NCI-H446 treated with DMSO at 0.1 percent for 48 hours (cell line): ENCODE measurements at places on chromosomes 6 and 20.

DNA sequence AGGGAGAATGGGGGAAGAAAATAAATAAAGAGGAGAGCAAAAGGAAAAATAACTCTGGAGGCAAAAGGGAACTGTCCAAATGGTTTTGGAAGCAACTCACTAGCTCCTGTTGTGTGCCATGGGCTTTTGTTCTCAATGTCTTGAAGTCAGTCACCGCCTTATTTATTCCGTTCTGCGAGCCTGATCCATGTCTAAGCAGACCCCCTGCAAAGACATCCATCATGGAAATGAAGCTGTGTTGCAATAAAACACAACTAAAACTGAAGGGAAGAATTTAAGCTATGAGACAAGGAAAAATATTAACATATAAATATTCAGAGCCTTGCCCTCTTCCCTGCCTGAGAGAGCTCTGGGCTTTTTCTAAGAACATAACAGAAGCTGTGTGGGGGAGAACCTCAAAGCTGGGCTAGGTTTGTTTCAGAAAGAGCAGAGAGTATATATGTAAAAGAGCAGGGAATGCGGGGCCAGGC is 373.2 kb upstream of the CNR1 start:
- DNase-seq: no peak

DNA sequence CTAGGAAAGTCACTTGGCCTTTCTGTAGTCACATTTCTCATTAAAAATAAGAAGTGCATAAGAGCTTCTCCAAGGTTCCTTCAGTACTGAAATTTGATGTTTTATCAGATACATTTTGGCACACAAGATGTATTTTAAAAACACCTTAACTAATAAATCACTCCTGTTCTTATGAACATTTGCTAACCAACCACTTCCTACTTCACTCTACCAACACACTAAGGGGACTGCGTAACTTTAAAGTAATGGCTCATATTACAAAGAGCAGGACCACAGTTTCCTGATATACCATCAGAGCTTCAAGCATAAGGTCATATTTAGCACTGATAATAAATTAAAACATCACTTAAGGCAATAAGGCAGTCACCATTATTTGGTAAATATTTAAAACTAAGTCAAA is 104.4 kb downstream of the RALGAPA2 start:
- DNase-seq: no peak

- no peak for DNase-seq
Observed at GRCh38 chr20:61967300-61967699, 98.4 kb downstream of the TAF4 start.

GRCh38 chr6:16238963-16239797 is 793 bp downstream of the GMPR start:
- peak; percentile 44 for DNase-seq

DNA sequence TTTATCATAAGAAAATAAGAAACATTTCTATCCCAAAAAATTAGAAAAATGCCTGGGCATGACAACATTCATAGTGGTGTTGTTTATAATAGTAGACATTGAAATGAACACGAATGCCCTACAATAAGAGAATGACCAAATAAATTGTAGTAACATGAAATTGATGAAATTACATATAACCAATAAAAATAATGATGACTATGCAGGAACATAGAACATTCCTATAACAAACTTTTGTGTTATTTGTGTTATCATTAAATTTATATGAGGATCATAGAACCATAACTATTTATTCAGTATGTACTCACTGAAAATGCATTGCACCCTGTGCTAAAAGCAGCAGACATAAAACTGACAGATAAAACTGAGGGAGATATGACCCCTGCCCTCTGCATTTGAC is 399.7 kb downstream of the CBLN4 start:
- no peak for DNase-seq

- no peak for DNase-seq
Observed at GRCh38 chr6:36886950-36887618, 1.3 kb downstream of the C6orf89 start.

- DNase-seq: no peak
Observed at GRCh38 chr6:54758340-54758739, 88.2 kb upstream of the FAM83B start.

DNA sequence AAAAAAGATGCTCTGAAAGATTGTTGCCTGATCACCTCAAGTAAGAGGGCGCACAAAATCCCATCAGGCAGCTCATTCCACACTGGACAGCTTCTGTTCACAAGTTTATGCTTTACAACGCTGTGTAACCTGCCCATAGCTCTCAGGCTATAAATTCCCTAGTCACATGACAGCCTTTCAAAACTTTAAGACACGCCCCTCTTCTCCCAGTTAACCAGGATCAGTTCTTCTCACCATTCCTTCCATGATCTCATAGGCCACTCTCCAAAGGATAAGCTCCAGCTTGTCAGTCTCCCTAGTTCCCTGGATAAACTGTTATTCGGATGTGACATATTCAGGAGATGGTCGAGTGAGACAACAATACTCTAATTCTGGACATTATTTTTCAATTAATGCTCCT is 15.0 kb downstream of the ADNP start:
- no peak for DNase-seq

- DNase-seq: no peak
Observed at GRCh38 chr20:60220706-60221105, 262.5 kb downstream of the CDH26 start.

DNA sequence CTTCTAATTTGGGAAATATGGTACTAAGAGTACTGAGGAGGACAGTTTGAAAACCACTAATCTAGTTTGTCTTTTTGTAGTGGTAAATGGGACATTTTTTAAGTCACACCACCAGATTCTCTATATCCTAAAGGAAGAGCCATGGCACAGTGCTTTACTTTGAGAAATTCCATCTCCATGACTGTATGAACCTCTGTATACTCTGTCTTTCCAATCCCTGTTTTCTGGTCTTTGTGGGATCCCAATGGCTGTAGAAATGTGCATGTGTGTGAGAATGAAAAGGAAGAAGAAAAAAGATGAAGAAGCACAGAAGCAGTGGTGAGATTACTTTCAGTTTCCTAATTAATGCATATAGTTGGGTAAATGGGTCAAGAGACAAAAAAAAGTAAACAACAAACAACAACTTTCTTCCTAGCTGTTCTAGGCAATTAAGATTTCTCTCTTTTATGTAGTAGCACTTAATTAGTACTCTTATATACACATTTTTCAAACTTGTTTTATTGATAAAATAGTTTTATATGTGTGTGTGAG is 141.2 kb upstream of the HCRTR2 start:
- DNase-seq: no peak

- DNase-seq: no peak
Observed at GRCh38 chr6:125192610-125192930, 39.0 kb downstream of the TPD52L1 start.

DNA sequence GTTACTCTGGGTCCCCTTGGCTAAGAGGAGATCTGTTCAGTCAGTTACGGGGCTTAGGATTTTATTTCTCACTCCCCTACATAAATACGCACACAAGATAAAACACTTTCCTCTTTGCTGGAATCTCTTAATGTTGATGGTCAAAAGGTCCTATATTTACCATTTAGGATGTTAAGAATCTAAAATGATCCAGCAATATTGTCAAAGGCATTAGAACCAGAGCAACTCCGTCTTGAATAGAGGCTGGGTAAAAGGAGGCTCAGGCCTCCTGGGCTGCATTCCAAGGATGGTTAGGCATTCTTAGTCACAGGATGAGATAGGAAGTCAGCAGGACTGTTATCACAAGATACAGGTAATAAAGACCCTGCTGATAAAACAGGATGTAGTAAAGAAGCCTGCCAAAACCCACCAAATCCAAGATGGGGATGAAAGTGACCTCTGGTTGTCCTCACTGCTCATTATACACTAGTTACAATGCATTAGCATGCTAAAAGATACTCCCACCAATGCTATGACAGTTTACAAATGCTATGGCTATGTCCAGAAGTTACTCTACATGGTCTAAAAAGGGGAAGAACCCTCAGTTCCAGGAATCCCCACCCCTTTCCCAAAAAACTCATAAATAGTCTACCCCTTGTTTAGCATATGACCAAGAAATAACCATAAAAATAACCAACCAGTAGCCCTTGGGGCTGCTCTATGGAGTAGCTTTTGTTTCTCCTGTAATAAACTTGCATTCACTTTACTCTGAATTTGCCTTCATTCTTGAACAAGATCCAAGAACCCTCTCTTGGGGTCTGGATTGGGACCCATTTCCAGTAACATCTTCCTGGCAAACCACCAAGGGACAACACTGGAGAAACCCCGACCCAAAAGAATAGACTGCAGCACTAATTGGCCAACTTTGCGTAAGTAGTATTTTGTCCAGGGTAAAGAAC is 107.5 kb downstream of the DTNBP1 start:
- DNase-seq: no peak

DNA sequence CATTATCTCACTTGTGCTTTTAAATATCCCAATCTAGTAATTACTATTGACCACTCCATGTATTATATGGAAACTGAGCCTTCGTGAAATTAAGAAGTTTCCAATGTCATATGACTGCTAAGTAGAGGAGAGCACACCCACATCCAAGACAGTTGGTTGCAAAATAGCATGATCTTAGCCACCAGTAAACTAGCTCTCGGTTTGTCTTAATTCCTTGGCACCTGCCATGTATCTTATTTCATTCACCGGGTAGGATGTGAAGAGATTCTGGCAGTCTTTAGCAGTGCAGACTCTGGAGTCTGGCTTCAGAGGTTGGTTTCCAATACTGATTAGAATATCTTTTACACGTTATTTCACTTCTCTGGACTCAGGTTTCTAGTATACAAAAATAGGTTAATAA is 270.3 kb downstream of the LAMA2 start:
- DNase-seq: no peak

DNA sequence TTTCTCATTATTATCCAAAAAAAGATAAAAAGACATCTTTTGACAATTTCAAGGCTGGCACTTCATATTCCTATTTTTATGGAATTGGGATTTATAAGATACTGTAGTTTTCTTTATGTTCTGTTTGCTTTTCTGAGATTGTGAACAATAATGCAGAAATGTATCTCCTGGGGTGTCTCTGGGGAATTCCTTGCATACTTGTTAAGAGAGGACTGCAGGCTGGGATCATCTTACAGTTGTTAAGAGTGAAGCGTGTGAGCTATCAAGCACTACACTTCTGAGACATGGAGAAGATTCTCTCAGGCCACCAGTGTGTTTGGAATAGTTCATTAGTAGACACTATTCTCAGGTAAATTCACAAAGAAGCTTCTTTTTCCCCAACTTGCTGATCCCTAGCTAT is 963.3 kb upstream of the GJE1 start:
- DNase-seq: no peak

GRCh38 chr6:39188098-39188450 is 41.2 kb downstream of the KCNK5 start:
- no peak for DNase-seq

DNA sequence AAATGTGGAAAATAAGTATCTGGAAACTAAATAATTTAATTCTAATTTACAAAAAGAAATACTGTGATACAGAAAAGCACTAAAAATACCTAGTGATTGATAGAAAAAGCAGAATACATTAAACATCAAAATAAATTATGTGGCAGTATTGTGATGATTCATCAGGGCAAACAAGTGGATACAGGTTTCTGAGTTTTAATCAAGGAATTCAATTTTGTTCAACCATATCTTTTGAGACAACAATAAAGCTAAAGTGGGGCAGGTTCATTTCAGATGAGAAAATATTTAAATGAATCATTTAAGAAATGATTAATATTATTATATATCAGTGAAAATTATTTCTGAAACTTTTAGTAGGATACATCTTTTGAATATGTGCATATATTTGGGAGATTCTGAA is 49.8 kb downstream of the GRIK2 start:
- DNase-seq: no peak

DNA sequence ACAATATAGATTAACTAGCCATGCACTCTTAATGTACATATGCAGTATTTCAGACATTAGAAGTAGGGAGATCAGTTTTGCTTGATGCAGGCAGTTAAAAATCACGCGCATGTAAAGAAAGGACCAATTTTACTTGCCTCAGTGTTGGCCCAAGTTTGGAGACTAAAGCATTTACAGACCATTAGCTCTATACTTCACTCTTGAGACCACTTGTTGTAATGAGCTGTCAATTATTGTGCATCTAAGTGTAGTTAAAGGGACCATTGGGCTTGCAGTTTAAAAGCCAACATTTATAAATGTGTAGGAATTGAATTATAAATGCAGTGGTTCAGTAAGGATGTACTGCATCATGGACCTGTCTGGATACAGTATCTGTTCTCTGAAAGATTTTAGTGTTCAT is 53.7 kb downstream of the PLCB4 start:
- DNase-seq: peak; percentile 19
